Stimulated activated CD8-positive, alpha-beta memory T cell treated with anti-CD3 and anti-CD28 coated beads, Interleukin-4, amount 100 ng/mL, for 48 hours (primary cell): ENCODE measurements at places on chromosomes 4 and X.

DNA sequence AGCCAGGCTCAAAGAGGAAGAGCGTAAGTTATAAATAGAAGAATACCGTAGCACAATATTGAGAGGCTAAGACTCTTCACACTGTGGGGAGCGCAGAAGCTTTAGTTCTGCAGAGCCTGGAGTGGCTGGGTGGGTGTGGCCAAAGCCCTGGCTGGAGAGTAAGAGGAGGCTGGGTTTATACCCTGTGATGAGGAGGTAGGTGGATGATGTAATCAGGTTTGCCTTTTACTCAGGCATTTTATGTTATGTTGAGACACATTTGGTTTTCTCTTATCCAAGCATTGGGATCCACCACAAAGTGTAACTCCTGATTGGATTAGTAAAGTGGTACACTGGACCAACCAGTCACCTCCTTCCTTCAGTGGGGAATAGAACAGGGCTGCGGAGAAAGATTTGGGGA lies 13.9 kb downstream of the CDS1 start:
- no peak for DNase-seq

GRCh38 chr4:146647615-146648460 lies 9.1 kb downstream of the POU4F2 start:
- DNase-seq, result no peak

- no peak for DNase-seq
These were observed 226.0 kb upstream of the FTHL17 start for GRCh38 chrX:31297881-31298280.

DNA sequence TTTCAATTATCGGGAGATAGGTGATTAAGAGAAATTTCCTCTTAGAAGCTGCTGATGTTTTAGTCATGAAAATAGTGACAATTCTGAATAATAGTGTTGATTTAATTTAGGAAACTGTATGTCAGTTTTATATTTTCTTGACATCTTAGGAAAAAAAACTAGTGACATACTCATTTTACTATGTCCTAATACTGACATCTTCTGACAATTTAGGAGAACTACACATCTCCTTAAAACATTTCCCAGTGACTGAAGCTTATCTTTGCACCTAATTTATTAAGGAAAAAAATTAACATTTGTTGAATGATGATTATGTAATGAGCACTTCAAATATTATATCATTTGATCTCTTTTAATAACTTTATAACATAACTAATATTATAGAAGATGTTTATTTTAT lies 42.0 kb upstream of the RBMXL3 start:
- DNase-seq, result no peak

- DNase-seq, result no peak
These were observed 57.2 kb downstream of the DIPK2B start for GRCh38 chrX:45143455-45143854.

- DNase-seq, result peak; percentile 66
These were observed at the start of gene ZC4H2 for GRCh38 chrX:64975989-64976672. TSS of gene ZC4H2 (minus strand) at chrX:64976450. CDS start at chrX:64976377, 73 bp downstream.

DNA sequence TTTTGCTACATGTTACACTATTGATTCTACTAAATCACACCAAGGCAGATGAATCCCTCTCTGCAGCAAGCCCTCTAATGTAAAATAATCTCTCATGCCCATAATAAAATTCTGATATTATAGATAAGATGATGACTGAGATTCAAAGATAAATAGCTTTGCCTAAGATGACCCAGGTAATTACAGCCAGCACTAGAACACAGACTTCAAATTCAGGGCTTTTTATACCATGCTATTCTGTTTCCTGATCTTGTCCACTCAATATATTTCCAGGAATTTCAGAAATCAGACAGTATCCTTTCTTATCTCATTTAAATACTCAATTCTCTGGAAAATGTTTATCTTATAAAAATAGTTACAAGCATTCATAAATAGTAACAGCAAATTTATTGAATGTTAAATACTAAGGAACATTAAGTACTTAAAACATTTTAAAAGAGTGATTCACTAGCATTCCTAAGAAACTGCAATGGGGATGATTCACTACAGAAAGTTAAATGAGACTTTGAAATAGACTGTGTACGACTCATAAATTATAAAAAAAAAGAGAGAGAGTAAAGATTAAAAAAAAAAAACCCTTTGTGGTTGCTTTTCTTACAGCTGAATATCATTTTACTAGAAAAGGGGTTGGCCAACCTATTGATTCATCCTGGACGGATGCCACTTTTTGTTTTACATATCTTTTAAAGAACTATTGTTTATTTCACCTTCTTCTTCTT lies 45.8 kb upstream of the IL21 start:
- DNase-seq, result no peak

DNA sequence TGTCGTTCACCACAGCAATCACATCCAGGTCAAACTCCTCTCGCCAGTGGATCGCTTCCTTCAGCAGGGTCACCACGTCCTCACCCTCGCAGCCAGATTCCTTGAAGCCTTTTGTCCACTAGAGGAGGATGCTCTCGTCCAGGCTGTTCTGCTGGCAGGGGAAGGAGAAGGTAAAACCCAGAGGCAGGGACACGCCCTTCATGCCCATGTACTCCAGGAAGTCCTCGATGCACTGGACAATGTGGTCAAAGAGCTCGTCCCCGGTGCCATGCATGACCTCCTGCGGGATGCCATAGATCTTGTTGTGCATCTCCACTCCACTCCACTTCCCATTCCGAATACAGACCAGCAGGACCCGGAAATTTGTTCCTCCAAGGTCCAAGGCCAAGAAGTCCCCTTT lies 152.4 kb downstream of the TENT5D start:
- no peak for DNase-seq

DNA sequence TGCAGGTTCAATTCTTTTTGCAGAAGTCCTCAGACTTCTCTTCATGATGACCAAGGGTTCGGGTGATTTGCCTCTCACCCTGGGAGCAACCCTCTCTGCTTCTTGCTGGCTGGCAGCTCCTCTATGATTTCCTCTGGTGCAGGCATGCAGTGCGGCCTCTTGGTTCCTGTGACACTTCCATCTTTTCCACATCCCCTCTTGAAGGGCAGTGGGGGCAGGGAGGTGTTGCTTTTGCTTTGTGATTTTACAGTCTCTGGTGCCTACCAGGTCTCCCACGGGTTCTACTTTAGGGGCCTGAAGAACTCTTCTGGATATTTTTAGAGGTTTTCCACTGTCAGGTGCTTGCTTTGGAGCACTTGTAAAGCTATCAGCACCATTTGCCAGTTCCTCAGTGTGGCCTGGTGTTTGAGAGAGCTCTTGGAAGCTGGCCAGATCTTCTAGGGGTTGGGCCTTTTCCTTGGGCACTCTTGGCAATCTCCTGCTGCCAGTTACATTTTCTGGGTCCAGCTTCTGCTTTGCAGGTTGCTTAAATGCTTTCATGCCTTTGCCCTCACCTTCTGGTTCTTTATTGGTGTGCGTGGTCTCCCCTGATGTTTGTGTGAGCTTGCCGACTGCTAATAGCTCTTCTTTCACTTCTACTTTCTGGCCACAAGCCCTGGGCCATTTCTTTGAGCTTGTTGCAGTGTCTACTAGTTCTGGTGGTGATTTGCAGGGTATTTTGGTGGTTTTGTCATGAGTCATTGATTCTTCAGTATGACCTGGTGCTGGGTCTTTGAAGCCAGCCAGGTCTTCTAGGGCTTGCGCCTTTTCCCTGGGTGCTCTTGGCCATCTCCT lies 11.5 kb upstream of the CHST7 start:
- DNase-seq, result no peak

DNA sequence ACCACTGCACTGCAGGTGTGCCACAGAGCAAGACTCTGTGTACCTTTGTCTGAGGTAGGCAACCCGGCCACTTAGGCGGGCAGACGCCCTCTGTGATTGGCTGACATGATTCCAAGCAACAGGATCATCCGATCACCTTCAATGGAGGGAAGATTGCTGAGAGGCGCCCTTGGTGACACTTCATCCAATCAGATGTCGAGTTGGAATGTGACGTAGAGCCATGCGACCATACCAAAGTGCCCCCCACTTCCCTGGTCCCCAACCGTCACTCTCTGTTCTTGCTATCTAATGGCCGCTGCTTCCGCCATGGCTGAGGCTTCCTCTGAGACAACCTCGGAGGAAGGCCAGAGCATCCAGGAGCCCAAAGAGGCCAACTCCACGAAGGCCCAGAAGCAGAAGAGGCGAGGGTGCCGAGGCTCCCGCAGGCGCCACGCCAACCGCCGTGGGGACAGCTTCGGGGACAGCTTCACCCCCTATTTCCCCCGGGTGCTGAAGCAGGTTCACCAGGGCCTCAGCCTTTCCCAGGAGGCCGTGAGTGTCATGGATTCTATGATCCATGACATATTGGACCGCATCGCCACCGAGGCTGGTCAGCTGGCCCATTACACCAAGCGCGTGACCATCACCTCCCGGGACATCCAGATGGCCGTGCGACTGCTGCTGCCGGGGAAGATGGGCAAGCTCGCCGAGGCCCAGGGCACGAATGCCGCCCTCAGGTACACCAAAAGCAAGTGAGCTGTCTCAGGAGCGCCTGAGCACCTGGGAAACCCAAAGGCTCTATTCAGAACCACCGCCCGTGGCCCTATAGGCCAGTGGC lies at the start of gene H2BW2:
Gene H2BW2 (plus strand): TSS at position 268 of the 817 bp plus-strand sequence. CDS start 39 bp downstream, at position 307.
- DNase-seq, result no peak

DNA sequence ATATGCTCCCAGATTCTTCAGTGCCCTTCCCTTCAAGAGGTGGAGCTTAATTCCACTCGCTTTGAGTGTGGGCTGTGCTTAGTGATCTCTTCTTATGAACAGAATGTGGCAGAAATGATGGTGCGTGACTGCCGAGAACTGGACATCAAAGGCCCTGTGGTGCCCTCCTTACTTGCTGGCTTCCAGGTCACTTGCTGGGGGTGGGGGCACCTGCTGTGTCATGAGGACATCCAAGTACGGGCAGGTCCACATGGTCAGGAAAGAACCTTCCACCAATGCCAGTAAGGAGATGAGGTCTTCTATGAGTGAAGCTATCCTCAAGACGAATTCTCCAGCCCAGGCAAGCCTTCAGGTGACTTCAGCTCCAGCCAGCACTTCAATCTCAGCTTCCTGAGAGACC lies 95.8 kb downstream of the FAM53A start:
- DNase-seq, result no peak

- no peak for DNase-seq
These were observed 23.8 kb downstream of the SMIM20 start for GRCh38 chr4:25937801-25938200.

DNA sequence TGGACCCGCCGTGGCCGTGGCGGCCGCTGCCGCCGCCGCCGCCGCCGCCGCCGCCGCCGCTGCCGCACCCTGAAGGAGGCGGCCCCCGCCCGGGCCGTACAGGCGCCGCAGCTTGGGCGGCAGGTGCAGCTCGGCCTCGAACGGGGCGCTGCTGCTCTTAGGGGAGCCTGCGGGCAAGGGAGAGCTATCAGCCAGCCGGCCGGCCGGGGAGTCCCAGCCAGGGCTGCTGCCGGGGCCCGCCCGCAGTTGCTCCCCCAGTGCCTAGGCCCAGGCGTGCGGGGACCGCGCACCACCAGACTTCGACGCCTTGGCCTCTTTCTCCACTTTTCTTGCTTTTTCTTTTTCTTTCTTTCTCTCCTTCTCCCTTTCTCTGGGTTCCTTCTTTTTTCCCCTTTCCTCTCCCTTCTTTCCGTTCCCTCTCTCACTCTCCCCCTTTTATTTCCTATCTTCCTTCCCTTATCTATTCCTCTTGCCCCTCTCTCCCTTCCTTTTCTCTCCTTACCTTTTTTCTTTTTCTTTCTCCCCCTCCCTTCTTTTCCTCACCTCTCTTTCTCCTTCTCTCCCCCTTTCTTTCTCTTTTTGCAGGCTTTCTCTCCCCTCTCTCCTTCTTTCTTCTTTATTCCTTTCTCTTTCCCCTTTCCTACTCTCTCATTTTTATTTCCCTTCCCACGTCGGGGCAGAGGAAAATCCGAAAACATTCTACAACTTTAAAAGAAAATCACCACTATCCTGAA lies 2.0 kb downstream of the ARX start:
- no peak for DNase-seq

DNA sequence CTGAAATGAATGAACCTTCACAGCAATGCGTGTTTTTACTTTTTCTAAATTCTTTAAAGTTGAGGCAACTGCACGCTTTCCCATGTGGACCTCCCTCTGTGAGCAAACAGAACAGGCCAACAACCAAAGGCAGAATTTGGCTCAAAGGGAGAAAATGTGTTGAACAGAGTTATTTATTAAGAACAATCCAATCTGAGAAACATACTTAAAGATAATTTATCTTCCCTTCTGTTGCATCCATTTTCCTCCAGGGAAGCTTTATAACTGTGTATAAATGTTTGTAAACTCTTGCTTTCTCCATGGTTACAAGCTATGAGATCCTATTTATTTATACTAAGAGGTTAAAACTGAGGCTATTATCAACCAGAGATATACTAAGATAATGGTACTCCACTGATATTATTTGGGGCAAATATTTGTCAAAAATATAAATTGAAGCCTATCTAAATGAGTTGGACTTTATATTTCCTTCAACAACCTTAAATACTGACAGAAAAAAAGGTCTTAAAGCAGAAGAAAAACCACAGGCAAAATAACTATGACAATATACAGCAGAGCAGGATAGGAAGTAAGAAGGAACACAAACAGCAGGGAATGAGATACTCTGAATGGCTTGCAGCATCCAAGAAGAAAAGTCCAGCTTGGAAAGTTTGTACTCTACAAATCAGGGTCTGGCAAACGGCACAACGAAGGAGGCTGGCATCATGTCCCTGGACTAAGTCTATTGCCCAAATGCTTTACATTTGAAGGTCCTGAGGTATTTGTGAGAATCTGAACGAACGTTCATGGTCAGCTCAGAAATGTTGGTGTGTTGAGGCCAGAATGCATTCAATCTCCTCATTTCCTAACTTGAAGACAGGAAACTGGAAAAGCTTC lies 663.2 kb upstream of the INTU start:
- no peak for DNase-seq

DNA sequence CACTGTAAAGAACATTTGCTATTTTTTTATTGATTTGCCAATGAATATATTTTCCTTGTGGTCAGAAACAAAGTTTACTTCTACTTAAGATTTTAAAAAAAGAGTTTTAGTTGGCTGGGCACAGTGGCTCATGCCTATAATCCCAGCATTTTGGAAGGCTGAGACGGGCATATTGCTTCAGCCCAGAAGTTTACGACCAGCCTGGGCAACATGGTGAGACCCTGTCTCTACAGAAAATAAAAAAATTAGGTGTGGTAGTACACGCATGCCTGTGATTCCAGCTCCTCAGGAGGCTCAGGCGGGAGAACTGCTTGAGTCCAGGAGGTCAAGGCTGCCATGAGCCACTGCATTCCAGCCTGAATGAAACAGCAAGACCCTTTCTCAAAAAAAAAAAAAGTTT lies 36.8 kb downstream of the LRP2BP start:
- DNase-seq, result no peak

DNA sequence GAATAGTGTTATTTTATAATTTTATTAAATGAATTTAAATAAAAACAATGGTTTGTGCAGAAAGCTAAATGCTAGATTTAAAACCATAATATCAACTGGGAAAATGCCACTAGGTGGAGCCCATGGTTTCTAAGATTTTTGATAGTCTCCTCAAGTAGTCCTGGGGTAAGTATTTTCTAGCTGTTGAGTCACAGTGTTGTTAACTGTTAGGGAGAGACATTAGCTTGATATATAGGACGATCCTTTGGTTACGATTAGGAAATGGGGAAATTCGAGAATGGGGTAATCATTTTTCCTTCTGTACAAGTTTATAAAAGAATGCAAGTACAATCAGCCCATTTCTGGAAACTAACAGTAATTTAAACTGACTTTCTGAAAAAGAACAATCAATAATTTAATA lies 378.4 kb downstream of the ANKRD50 start:
- DNase-seq, result no peak

- no peak for DNase-seq
These were observed 32.5 kb downstream of the IDS start for GRCh38 chrX:149472625-149473024.
